Esophagus squamous epithelium (tissue), 5 donors: ENCODE measurements at places on chromosomes 1 and 21.

DNA sequence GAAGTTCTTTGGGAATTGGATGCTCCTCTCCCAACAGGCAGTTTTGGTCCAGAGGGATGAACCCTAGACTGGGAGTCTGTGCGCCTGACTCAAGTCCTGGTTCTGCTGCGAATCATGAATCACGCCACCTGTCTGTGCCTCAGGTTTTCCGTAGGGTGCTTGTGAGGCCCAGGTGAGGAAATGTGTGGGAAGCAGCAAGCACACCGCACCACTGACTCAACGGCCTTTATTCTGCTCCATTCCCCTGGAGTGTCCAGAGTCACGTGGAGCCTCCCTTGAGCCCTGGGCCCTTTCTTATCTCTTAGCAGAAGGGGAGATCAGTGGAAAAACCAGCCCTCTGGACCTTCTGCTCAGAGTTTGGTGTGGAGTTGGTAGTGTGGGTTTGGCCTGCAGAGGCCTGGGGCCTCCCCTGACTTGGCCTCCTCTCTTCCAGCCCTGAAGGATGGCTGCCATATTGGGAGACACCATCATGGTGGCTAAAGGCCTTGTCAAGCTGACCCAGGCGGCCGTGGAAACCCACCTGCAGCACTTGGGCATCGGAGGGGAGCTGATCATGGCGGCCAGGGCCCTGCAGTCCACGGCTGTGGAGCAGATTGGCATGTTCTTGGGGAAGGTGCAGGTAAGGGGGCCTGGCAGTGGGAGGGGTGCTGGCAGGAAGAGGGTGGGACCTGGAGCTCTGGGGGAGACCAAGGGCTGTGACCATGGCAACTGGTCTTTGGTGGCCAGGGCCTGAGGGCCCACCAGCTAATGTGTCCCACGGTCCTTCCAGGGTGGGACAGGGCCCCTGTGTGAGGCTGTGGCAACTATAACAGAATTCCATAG is 21.1 kb downstream of the COQ8A start:
- no peak for DNase-seq

DNA sequence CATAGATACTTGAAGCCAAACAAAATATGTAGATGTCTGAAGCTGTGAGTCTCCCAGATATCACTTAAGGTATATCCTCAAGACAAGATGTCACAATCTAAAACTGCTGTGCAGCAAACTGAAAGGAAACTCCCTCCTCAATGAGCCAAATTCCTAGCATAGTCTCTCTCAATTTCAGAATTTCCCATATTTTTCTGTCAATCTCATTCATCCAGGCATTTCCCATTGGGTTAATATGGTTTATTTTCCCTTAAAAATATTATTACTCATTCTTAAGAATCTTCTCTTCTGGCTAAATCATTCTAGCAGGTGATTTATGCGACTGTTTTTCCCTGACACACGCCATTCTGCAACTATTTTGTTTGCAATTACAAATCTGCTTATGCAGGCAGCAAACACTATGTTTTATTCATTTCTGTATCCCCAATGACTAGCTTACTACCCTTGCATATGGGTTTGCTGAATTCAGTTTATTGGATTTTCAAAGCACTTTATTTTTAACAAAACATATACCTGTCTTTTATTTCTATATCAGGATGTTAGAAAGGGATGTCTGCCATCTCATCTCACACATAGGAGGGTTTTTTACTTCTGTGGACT is 69.9 kb downstream of the TNFSF4 start:
- no peak for DNase-seq

GRCh38 chr1:161258439-161259344 is at the start of gene PCP4L1:
TSS of gene PCP4L1 (plus strand) at chr1:161258745. CDS start at chr1:161258975, 230 bp downstream.
- no peak for DNase-seq

DNA sequence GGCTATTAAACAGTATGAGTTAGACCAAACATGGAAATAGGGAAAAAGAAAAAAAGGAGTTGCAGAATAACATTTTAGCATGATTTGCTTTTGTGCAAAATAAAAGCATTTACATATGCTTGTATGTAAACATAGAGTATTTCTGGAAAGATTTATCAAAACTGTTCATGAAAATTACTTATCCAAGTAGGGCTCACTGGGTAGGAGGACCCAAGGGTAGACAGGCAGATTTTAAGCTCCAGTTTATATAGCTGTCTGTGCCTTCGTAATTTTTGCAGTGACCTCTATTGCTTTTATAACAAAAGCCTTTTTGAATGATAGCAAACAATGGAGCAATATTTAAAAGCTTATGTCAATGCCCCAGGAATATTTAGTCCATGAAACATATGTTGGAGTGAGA is 228.8 kb upstream of the IRF2BP2 start:
- DNase-seq = no peak

DNA sequence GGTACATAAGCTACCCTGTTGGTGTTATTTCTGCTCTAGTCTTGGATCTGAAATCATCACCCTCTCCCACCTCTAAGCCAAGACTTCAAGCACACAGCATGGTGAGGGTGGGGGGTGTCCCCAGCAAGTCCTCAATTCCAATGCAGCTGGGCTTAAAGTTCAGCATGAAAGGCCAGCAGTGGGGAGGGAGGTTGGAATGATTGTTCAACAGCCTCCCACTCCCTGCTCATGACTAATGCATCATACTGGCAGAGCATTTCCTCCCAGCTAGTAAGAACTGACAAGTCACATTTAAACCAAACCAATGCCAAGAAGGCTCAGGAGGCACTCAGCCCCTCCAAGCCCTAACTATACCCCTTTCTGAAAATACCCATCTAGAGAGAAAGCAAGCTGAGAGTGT is 50.1 kb downstream of the TIAM1 start:
- no peak for DNase-seq

- DNase-seq = no peak
Measured at GRCh38 chr1:228283476-228284147, 75.8 kb downstream of the OBSCN start.

GRCh38 chr1:16134066-16134801 is 21.6 kb downstream of the EPHA2 start:
- DNase-seq = no peak

DNA sequence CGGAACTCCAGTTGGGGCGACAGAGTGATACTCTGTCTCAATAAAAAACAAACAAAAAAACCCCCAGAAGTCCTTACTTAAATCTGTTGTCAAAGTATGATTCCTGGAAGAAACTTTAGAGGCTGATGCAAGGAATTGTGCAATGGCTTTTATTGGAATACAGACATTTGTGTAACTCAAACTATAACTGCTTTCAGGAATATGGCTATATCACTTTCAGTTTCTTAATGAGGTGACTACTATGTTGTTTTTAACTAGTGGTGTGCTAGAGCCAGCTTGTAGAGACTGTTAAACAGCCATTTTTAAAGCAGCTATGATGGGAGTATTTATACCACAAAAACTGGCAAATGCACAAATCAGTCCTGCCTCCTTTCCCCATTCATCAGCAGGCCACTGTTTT is 22.7 kb upstream of the DNAJC28 start:
- no peak for DNase-seq
